ENCODE measurements at places on chromosomes 7 and 10.

DNA sequence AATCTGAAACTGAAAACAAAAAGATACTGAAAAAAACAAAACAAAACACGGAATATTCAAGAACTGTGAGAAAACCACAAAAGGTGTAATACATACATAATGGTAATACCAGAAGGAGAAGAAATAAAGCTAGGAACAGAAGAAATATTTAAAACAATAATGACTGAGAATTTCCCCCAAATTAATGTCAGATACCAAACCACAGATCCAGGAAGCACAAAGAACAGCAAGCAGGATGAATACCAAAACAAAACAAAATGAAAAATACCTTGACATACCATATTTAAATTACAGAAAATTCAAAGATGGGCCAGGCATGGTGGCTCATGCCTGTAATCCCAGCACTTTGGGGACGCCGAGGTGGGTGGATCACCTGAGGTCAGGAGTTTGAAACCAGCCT lies 57.7 kb upstream of the PARD3 start:
- DNase-seq = no peak

- DNase-seq = no peak
These were observed 28.0 kb upstream of the VSIR start for GRCh38 chr10:71801361-71801760.

- DNase-seq = no peak
These were observed 36.9 kb upstream of the KDM7A start for GRCh38 chr7:140213684-140214074.

DNA sequence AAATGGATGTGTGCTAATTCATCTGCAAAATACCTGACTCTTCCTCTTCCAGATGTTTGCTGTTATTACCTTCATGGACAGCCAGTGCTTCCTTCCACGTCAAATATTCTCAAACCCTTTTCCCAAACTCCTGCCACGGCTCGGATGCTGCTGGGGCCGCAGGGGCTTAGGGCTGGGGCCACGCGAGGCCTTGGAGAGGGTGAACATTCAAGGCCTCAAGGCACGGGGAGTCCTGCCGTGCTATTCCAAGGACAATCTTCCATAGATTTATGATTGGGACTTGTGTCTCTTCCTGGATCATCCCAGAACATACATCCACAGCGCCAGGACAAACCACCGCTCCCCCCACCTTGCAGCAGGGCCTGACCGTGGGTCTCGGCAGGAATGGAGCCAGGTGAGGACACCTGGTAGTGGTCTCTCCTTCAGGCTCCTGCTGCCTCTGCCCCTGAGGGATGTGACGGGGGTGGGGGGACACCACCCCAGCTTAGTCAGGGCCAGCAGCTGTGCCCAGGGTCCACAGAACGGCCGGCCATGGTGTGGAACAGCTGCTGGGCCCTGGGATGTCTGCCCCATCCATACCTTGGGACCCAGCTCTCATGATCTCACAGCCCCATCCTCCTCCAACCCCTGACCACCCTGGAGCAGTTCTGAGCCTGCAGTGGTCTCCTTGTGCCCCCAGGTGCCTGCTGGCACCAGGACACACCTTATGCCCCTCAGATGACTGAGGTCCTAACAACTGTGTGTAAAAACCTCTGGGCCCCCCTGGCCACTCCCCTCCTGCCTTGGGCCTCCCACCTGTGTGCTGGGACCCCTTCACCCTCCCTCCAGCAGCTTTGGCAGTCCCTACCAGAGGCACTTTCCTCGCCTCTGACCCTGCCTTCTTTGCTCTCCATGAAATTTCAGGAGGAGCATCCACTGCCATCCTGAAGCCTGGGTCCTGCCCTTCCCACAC lies 16.7 kb downstream of the VIPR2 start:
- DNase-seq = no peak

GRCh38 chr7:158050978-158051651 lies 536.5 kb downstream of the PTPRN2 start:
- no peak for DNase-seq

GRCh38 chr10:9102026-9102425 lies 1047.5 kb downstream of the GATA3 start:
- DNase-seq = no peak

- no peak for DNase-seq
These were observed 14.8 kb downstream of the ZNF655 start for GRCh38 chr7:99573257-99573656.

DNA sequence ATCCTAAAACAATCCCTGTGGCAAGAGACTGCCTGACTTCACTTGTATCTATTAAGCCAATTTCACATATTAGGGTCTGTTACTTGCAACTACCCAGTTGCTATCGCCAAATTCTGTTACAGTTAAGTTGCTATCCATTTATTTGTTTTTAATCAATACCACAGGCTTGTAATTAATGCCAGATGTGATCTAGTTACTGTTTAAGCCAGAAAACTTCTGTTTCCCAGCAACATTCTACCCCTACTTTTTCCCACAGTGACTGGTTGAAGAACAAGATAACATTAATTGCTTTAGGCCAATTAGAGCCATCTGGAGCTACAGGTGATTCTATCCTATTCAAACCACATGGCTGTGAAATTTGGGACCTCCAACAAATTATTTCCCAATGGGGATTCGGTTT lies 131.3 kb downstream of the ALOX5 start:
- no peak for DNase-seq

- DNase-seq = no peak
These were observed 181.4 kb downstream of the SEMA3E start for GRCh38 chr7:83467493-83467892.

DNA sequence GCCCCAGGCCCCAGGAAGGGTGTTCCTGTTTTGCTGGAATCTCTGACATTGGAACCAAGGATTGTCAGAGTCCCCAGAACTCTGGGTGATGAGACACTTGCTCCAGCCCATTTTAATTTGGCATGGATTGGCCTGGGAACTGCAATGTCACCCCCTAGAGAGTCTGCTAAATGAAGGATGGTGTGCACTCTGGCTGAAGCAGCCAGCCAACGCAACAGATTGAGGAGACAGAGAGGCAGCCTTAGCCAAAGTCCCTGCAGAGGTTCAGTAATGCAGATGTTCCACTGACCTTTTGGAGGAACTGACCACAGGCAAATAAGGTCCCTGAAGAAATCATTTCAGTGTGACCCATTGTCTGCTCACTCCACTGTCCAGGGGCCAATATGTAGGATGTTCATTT lies 13.4 kb downstream of the LRRC18 start:
- DNase-seq = no peak

DNA sequence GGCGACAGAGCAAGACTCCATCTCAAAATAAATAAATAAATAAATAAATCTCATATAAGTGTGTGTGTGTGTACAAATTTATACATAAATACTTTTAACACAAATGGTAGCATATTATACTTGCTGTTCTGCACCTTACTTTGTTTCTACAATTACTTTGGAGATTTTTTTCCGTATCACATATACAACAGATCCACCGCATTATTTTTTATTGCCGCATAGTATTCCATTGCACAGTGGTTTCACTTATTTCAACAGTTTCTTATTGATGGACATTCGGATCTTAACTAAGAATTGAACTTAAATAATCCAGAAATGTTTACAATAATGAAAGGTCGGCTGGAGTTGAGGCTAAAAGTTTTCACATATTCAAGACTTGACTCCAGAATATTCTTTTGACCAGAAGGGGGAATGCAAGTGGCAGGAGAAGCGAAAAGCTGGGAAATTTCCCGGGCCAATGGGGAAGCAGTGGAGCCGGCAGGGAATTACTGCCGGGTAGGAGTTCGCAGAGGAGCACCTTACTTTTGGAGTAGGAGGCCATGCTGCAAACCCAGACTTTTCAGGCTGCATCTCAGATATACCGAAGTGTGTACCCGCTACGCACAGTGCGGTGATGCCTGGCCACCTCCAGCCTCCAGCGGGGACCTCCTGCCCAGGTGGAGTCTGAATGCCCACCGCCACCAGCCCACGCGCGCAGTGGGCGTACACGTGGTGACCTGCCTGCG lies 415 bp upstream of the CNNM1 start:
- no peak for DNase-seq

Measured in COR-L47 (cell line).